ENCODE measurements at places on chromosomes 12 and 14.

DNA sequence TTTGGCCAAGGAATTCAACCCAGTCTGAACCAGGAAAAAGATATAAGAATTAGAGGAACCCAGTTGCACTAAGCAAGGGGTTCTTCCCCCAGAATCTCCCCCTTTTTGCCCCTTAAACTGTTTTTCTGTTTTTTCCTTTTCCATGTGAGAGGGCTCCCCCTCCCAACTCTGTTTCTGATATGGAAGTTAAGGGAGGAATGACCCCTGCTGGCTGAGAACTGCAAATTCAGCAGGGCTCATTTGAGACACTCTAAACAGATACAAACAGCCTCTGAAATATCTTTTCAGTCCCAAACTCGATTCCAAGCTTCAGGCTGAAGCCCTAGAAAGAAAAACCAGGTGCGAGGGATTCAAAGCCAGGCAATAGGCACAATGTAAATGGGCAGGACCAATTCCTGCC lies 132.7 kb downstream of the SLC41A2 start:
- DNase-seq: no peak

- DNase-seq: no peak
Observed at GRCh38 chr12:47378907-47379306, 299.1 kb upstream of the AMIGO2 start.

GRCh38 chr12:3931206-3931605 lies 58.0 kb upstream of the PARP11 start:
- DNase-seq: no peak

DNA sequence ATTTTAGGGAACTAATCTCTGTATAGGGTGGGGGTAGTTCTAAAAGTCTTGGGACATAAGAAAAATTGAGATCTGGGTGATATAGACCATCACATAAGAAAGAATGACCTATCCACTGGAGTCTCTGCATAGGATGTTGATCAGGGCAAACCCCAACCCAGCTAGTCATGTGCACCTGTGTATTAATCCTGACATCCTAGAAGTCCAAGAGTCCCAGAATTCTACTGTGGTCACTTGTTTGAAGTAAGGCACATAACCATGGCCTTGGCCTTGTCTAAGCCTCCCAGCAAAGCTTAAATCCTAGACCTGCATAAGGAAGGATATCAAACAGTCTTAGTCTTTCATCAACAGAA lies 334.1 kb upstream of the DCN start:
- no peak for DNase-seq

- DNase-seq: peak; percentile 73
Observed at GRCh38 chr12:75862692-75863471, 168.7 kb downstream of the PHLDA1 start.

- no peak for DNase-seq
Observed at GRCh38 chr12:50932787-50933280, 19.5 kb upstream of the HIGD1C start.

All from astrocyte (in vitro differentiated cells and primary cell).